ENCODE measurements at places on chromosomes 6 and 20.

GRCh38 chr6:33606642-33607041, 14.5 kb upstream of the ITPR3 start:
- DNase-seq = no peak

GRCh38 chr20:56865055-56865454, 235.9 kb downstream of the TFAP2C start:
- DNase-seq = no peak

GRCh38 chr20:47585087-47585747, 83.5 kb downstream of the NCOA3 start:
- DNase-seq = no peak

DNA sequence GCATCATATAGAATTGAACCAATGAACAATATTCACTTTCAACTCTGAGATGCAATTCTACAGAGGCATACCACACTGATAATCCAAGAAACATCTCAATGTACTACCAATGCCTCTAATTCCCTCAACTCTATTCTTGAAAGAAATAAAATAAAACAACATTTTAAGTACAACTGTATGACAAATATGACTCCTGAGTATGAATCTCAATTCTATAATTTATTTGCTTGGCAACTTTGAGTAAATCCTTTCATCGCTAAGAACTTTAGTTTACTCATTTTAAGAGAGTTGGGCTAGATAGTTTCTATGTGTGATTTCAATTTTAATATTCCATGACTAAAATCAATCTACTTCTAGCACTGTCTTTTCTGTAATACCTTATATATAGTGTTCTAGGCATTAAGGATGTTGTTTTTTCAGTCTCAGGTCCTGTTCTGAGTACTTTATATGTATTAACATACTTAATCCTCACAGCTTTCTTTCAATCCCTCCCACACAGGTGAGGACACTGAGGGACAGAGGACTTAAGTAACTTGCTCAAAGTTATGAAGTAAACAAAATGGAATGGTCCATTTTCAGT, 33.4 kb downstream of the GOPC start:
- no peak for DNase-seq

GRCh38 chr6:106194949-106195921, 109.1 kb downstream of the PRDM1 start:
- DNase-seq = no peak

DNA sequence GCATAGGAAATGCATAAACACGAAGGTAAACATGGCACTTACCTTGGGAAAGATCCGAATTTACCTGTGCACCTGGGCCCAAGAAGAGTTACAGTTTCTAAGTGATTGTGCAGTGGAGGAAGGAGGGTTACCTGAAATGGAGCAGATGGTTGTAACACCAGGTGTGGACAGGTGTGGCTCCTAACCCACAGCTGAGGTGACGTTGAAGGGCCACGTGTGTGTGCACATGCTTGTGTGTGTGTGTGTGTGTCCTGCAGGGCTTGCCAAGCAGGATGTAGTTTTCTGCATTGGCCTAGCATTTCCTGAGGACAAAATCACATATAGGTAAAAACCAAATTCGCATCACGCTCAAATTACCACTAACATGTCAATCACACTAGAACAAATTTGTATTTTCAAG, 240.8 kb downstream of the ANKRD60 start:
- DNase-seq = no peak

DNA sequence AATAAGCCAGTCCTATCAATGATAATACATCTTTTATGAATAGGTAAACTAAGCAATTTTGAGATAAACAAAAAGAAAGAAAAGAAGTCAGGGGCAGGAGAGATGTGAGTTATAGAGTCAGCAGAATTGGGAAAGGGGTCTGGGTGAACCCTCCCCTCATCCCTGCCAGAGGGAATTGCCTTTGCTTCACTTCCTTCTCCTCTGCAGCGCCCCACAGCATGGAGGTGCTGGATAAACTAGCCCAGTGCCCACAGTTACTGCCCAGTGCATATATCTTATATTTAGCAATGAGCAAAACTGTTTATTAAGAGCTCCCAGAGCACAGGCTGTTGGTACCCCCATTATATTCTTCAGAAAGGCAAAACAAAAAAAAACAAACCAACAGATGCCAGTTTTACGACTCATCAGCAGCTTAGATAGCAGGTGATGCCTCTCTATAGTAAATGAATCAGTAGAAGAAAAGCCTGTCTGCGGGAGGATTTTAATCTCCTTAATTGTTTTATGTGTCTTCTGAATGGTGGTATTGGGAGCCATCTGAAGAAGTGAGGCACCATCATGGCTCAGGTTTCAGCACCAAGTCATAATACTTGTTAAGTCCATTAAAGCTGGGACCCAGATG, 419.2 kb downstream of the EPM2A start:
- no peak for DNase-seq

- no peak for DNase-seq
Measured at GRCh38 chr6:156543431-156543830, 233.7 kb upstream of the ARID1B start.

DNA sequence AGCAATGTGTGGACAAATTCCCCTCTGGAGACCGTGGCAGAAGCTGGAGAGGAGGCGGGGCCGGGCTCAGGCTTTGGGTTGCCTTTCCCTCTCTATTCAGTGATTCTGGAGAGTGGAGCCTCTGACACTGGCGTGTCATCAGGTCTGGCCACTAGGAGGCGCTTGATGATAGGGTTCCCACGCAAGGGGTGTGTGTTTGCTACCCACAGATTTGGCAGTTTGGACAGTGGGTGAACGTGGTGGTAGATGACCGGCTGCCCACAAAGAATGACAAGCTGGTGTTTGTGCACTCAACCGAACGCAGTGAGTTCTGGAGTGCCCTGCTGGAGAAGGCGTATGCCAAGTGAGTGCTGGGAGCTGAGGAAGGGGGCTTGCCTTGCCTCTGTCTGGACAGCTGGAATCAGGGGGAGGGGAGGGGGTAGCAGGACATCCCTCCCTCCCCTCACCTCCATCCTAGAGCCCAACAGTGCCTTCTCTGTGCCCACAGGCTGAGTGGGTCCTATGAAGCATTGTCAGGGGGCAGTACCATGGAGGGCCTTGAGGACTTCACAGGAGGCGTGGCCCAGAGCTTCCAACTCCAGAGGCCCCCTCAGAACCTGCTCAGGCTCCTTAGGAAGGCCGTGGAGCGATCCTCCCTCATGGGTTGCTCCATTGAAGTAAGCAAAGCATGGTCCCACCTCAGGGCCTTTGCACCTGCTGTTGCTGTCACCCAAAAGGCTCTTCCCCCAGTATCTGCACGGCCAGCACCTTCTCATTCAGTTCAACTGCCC, 14.3 kb downstream of the CAPN11 start:
- DNase-seq = peak; percentile 48

DNA sequence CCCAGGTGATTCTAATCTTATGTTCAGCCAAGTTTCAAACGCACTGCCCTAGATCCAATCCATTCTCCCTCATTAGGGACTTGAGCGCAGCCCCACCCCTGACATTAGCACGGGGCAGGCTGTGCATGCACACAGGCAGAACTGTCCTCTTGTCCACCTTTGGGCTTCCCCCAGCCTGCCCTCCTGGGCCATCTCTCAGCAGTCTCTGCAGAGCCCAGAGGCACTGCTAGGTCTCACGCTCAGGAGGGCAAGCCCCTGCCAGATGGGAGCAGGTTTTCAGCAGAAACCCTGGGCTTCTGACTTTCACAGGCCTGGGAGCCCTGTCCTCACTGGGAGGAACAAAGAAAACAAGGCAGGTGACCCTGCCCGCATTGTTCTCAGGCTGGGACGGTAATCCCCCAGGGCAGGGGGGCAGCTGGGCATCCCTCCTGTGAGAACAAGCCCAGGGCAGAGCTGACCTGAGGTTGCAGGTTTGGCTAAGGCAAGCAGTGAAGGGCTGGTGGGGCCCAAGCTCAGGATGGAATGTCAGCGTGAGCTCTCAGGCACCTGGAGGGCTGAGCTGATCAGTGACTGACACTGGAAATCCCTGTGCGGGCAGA, 24.5 kb downstream of the KCNK5 start:
- no peak for DNase-seq

GRCh38 chr20:44959082-44959637, 1.0 kb downstream of the TOMM34 start:
- no peak for DNase-seq

- DNase-seq = no peak
Measured at GRCh38 chr6:91477688-91478087, 890.8 kb upstream of the MAP3K7 start.

- no peak for DNase-seq
Measured at GRCh38 chr6:55136916-55137315, 37.4 kb upstream of the HCRTR2 start.

DNA sequence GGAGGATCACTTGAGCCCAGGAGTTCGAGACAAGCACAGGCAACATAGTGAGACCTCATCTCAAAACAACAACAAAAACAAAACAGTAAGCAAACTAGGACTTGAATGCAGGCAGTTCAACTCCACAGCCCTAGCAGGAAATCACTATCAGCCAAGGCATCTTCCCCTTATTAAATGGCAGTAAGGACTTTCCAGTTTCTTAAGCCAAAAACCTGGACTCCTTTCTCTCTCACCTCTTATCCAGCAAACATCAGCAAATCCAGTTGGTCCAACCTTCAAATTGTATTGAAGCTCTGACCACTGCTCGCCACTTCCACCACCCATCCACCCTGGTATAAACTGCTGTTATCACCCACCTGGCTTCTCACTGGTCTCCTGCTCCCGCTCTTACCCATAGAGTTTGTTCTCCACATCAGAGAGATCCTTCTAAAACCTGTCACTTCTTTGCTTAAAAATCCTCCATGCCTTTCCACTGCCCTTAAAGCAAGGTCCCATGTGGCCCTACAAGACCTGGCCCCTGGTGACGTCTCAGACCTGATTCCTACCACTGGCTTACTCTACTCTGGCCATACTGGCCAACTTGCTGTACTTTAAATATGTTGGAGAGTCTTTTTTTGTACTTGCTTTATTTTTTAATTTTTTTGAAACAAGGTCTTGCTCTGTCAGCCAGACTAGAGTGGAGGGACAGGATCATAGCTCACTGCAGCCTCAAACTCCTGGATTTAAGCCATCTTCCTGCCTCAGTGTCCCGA, 27.6 kb downstream of the BCL2L1 start:
- DNase-seq = no peak

DNA sequence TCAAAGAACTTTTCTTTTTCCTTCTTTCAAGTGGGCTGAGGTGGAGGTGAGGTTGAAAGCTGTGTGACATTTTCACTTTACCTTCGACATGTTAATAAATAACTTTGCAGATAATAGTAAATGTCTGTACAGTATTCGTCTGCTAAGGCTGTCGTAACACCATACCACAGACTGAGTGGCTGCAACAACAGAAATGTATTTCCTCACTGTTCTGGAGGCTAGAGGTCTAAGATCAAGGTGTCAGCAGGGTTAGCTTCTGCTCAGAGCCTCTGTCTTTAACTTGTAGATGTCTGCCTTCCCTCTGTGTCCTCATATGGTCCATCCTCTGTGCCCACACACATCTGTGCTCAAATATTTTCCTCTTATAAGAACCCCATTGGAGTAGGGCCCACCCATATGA, 14.9 kb downstream of the PHACTR2 start:
- no peak for DNase-seq

- DNase-seq = no peak
Measured at GRCh38 chr20:33522256-33522820, 32.4 kb downstream of the CBFA2T2 start.

DNA sequence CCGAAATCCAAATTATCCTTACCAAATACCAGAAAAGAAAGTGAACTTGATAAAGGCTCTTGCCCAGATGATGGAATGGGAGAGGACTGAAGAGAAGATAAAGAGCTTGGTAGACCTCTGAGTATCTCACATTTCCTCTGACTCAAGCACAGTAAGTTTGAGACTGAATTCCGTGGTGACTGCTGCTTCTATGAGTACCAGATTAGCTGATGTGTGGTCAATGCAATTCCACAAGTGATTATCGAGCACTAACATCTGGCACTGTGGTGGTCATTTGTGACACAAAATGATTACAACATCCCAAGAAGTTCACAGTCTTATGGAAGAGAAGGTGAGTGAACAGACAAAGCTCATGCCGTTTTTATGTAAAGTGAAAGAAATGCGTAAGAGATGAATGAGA, 2.6 kb upstream of the RPS6KA2 start:
- no peak for DNase-seq

DNA sequence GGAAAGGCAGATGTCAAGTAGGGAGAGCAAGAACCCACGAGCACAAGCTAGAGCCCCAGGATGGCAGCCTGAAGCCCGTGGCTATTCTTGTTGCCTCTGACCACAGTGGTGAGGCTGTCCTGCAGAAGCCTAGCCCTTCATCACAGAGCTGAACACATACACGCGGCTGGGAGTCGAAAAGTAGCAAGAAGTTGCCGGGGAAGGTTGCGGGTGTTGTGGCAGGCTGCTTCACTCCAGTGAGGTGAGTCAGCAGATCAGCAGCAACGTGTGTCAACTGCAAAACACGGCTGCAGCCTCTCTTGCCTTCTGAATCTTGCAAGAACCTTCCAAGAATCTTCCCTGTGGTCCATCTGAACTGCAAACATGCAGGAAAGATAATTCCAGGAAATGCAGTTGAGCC, 10.6 kb upstream of the STX16 start:
- DNase-seq = no peak

DNA sequence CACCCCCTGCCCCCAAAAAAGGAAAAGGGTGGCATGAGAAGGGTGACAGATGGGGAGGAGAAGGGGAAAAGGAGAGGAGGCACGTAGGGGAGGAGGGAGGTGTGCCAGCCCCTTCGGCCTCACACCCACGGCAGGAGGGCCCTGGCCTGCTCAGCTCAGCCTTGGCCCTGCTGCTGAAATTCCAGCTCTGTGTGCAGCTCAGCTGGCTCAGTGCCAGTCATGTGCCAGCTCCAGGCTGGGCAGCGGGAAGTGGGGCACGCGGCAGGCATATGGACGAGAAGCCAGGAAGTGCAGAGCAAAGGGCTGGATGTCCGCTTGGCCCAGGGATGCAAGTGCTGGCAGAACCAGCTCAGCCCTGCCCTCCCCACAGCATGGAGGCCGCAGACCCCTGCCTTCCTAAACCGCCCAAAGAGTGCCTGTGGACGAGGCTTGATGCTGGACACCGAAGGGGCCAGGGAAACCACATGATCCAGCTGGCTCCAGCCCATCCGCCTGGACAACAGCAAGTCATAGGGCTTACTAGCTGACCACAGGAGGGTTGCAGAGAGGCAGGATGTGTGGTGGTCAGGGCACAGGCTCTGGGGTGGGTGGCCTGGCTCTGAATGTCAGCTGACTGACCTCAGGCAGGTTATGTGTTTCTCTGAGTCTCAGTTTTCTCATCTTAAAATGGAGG, 60.2 kb downstream of the NOL4L start:
- DNase-seq = no peak

DNA sequence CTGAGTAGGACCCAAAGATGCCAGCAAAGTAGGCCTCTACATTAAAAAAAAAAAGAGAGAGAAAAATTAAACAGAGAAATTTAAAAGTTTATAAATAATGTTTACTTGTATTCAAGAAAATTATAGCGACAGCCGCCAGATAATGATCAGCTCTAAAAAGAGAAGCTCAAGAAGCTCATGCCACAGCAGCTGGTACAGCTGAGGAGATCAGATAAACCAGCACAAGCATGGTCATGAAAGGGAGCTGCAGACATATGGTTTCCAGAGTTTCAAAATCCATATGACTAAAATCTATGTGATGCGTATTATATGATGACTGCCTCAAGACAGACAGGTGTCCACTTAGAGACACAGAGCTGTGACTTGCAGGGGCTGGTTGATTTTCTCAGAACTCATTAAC, 13.6 kb upstream of the HLA-C start:
- no peak for DNase-seq
